ENCODE measurements at places on chromosomes 3 and 15.

DNA sequence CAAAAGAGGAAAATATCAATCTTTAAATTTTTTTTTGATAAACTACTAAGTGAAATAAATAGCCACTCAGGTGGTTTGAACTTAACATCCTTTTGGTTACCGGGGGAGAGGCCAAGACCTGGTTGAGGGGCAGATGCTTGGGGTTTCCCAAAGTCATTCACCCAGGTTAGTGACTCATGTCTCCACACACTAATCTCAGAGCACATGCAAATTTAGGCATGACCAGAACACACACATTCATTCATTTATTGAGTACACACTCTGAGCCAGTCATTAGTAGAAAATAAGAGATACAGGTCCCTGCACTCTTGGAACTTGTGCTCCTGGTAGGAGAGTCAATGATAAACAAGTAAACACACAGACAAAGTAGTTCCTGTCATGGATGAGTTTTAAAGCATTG, 7.3 kb downstream of the ILDR1 start:
- no peak for DNase-seq

- DNase-seq: no peak
These were observed 25.1 kb downstream of the SHISA5 start for GRCh38 chr3:48478626-48479555.

GRCh38 chr3:59876533-59877062, 826.8 kb upstream of the CFAP20DC start:
- DNase-seq: no peak

DNA sequence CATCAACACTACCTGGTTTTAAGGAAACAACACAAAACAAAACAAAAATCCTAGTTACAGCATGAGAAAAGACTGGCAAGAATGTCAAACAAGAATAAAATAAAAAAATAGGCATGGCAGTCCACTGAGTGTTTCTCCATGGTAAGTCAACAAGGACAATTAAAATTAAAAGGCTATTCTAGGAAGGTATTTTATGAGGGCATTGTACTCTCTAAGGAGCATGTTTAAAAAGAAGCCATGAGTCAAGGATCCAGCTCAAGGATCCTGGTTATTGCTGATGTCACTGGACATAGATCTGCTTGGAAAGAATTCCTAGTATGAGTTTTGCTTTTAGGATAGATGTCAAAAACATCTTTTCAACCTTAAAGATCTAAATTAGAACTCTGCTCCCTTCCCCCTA, 106.7 kb downstream of the MYO5A start:
- DNase-seq: no peak

Measured in Right ventricle myocardium inferior (tissue), 1 donor.